Activated CD4-positive, CD25-positive, alpha-beta regulatory T cell (primary cell): ENCODE measurements at places on chromosomes 7 and 10.
A peak's percentile ranks its signal among the peaks of the same experiment; 100 is the strongest.

GRCh38 chr7:129530795-129531391 lies 28.6 kb downstream of the SMKR1 start:
- peak; percentile 20 for DNase-seq

DNA sequence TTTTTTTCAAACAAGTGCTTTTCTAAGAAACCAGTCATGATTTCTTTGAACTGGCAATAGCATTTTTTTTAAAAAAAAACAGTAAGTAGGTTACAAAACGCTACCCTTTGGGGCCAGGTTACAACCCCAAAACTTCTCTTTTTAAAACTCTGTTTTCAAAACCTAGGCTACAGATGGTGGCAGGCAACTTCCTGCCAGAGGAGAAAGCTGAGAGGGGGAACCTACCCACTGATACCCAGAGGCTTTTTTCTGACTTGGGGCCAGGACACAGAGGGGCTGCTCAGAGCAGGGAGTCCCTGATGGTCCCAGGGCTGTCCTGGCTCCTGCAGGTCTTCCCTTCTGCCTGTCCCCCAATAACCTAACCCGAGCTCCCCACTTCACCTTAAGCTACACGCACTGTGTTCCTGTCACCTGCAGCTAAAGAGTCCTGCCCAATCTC lies 6.9 kb downstream of the STN1 start:
- peak; percentile 30 for DNase-seq

DNA sequence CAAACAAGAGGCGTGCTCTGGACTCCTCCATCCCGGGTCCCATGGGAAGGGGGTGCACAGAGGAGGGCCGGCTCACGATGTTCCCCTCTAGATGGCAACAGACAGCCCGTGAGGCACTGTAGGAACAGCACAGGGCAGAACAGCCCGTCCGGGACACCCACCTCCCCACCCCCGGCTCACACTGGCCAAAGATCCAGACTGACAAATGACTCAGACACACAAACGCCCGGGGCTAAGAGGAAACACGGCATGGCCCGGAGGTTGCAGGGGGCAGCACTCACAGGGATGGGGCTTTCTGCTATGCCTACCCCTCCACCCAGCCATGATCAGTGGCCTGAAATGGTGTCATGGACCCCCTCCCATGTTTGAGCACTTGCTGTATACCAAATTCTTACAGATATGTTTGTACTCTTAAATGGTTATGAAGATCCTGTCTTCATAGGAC lies 4.9 kb upstream of the ELN start:
- no peak for DNase-seq

GRCh38 chr10:29522918-29523317 lies 111.9 kb downstream of the SVIL start:
- DNase-seq, result no peak

GRCh38 chr10:110944792-110945396 lies 25.5 kb downstream of the SHOC2 start:
- no peak for DNase-seq

DNA sequence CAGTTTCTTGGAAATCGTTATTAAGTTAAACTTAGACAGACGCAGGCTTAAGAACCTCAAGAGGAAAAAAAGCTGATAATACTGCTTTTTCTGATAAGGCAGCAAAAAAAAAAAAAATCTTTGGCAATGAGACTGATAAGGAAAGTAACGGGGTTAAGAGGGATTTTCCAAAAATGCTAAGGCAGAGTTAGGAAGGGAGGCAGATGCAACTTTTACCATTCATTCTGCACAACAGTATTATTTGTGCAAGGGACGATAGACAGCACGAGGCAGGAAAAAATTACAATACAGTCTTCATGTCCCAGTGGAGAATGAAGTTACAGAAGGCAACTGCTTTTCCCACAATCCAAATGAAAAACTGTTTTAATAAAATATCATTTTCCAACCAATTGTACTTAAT lies 194.0 kb downstream of the DOCK4 start:
- DNase-seq, result no peak

- DNase-seq, result no peak
Measured at GRCh38 chr7:49791088-49791741, 17.8 kb downstream of the VWC2 start.

DNA sequence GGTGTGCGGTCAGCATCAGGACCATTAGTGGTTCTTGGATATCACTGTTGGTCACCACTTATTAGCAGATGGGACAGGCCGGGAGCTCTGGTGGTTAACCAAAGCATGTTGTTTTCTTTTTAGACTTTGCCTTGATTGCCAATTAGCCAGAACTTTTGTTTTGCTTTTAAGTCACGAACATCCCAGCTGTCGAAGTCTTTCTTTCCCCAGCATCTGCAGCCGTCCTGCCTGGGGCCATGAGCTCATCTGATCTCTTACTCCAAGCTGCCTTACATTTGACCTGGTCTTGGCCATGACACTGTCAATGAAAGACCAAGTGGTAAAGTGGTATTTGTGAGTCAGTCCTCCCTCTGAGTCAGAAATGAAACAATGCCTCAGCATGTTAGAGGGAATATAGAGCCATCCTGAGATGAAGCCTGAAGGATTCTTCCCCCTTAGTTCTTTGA lies 53.9 kb upstream of the CREB5 start:
- no peak for DNase-seq

DNA sequence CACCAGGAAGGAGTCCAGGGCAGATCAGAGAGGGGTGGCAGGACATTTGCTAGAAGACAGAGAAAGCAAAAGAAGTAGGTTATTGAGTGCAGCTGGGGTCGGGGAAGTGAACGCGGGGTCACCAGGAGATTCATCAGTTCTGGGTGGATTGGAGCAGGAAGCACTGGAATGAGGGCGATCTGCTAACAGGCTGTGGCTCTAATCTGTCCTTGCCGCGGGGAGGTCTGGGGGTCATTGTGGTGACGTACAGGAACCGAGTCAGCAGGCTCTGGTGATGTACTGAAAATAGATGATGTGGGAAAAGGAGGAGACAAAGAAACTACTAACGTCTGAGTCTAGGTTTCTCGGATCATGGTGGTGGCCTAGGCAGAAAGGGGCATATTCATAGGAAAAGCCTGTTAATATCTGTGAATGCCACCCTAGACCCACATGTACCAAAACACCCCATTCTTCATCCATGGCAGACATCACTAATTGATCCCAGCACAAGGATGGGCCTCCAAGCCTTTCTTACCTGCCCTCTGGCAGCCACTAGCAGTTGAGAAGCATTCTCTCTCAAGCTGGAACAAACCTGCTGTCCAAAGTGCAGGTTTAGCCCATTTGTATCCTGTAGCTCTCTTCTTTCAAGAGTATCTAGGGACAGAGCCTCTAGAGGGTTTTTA lies 134.5 kb downstream of the C10orf105 start:
- DNase-seq, result no peak

DNA sequence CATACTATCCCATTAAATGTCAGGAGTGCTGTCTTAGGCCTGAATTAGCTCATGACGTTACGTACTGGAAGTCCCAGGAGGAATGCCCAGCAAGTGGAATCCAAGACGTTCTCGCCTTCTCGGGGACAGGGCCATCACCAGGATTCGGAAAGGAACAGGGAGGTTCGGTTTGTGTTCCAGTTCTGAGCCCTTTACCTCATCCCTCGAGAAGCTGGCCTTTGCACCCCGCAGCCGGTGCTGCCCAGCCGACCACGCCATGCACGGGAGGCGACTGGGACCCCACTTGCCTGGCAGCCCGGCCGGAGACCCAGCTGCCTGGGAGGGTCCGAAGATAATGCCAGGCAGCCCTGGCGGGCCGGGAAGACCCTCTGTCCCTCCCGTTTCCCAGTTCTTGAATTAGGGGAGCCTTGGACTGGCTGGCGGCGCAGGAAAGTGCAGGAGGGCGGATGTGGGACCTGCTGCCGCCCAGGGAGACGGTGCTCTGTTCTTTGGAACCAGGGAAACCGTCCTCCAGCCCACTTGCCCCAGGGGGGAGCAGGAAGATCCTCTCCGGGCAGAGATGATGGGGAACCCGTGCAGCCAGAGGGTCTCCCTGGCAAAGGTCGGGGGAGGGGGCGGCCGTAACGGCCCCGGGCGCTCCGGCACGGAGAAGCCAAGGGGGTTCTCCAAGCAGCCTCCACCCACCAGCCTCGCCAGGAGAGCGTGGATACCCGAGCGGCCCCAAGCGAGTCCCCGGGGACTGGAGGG lies 671 bp upstream of the CHST3 start:
- no peak for DNase-seq

- no peak for DNase-seq
Measured at GRCh38 chr10:59362959-59363381, 621 bp upstream of the FAM13C start.

DNA sequence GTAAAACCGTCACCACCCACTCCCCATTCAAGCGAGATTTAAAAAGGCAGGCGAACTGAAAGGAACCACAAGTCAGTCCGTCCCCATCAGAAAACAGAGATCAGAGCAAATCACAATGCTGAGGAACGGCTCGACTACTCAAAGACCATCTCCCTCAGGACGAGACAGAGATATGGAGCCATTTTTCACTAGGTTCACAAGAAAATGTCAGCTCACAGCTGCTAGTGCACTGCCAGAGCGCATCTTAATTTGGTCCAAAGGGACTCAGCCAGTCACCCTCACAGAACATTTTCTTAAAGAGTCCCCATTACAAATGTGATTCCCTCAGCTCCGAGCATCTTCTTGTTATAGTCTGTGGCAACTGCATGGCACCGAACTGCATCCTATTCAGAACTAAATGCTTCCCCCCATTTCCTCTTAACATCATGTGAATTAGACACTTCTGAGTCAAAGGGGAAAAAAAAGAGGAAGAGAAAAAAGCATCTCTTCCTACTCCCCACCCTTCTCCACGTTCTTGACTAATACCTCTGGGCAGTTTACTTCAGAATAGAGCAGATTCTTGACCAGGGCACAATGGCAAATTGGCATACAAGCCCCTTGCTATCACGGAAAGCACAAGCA lies 683.9 kb downstream of the MAGI2 start:
- no peak for DNase-seq

DNA sequence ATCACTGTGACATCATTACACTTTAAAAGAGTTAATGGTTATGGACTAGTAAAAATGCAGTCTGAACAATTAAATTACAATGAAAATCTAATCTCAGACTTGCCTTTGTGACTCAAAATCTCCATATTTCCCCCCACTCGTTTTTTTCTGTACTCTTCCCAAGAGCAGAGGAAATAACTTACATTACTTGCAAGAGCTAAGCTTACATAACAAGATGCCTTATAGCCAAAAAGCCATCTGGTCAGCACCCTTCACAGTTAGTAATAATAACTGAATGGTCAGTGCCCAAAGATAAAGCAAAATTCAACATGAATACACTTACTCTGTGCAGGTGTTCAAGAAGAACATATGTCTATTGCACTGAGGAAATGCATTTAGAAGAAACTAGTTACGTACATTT lies 1381.5 kb upstream of the CELF2 start:
- DNase-seq, result no peak

- no peak for DNase-seq
Measured at GRCh38 chr10:5546891-5547680, 22.3 kb downstream of the CALML3 start.

GRCh38 chr10:22560096-22560912 lies 154.1 kb downstream of the PIP4K2A start:
- DNase-seq, result no peak

- no peak for DNase-seq
Measured at GRCh38 chr7:28920424-28920823, 37.7 kb downstream of the TRIL start.

- no peak for DNase-seq
Measured at GRCh38 chr7:156895024-156895780, 2.2 kb upstream of the LMBR1 start.

- DNase-seq, result no peak
Measured at GRCh38 chr10:7902413-7902812, 84.1 kb downstream of the TAF3 start.
